Progenitor cell of endocrine pancreas (in vitro differentiated cells): ENCODE measurements at places on chromosomes 11 and 22. TPM values are rescaled to one million over a fixed set of nuclear protein-coding genes. Genes with fewer than 3 reads are reported as not detected.

The FADD gene
- total RNA-seq = 20.0 and 22.1 TPM in 2 replicates

The VSTM5 gene
- total RNA-seq = 0.27 and 0.31 TPM in 2 replicates

The AIFM3 gene
- 1.8 and 2.3 TPM in 2 replicates for total RNA-seq

The RIC3 gene
- total RNA-seq = 23.1 and 23.4 TPM in 2 replicates

The IL10RA gene
- 0.62 and 0.72 TPM in 2 replicates for total RNA-seq

The LIF gene
- 2.3 and 3.6 TPM in 2 replicates for total RNA-seq

The OR52H1 gene
- total RNA-seq = 0.26 TPM in 1 of 2 replicates, not detected in the other

The OVOL1 gene
- 12.4 and 12.7 TPM in 2 replicates for total RNA-seq

The HEPHL1 gene
- not detected in 2 replicates for total RNA-seq

The CSNK2A3 gene
- 1.3 TPM in 2 replicates for total RNA-seq

The RHOD gene
- total RNA-seq = 16.4 and 20.6 TPM in 2 replicates

The TSGA10IP gene
- total RNA-seq = not detected in 2 replicates

The CAVIN3 gene
- total RNA-seq = 6.7 and 7.1 TPM in 2 replicates
